T-helper 2 cell treated with Interferon-gamma antibody and Interleukin-4, amounts not matched to agents 5 μg/mL and 100 μg/mL, for 36 hours (primary cell): ENCODE measurements at places on chromosomes 1 and 21.
A peak's percentile ranks its signal among the peaks of the same experiment; 100 is the strongest.

GRCh38 chr21:18468790-18469189, 65.2 kb upstream of the TMPRSS15 start:
- DNase-seq, result no peak

GRCh38 chr1:7292036-7292681, 478.9 kb upstream of the VAMP3 start:
- no peak for DNase-seq

DNA sequence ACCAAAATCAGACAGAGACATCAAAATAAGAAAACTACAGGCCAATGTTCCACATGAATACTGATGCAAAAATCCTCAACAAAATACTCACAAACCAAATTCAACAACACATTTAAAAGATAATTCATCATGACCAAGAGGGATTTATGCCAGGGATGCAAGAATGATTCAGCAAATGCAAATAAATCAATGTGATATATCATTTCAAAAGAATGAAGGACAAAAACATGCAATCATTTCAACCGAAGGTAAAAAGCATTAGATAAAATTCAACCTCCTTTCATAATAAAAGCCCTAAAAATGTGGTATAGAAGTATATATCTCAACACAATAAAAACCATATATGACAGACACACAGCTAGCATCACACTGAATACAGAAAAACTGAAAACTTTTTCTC, 81.5 kb upstream of the LYPLAL1 start:
- DNase-seq, result no peak

DNA sequence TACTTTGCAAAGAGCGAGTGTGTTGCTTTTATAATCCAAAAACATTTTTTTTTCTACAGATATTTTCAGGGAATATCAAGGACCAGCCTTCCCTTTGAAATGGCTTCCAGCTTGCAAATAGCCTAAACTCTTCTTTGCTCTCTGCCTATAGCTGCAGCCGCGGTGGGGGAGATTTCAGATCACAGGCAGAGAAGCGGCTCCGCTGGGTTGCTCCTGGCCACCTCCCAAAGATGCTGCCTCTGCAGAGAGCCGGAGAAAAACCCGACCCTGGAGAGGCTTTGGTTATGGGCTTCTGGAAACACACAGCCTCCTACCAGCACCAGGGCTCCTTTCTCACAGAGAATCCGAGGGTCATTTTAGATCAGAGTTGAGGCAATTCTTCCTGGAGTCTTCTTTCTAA, 18.6 kb upstream of the PAX7 start:
- DNase-seq, result no peak

DNA sequence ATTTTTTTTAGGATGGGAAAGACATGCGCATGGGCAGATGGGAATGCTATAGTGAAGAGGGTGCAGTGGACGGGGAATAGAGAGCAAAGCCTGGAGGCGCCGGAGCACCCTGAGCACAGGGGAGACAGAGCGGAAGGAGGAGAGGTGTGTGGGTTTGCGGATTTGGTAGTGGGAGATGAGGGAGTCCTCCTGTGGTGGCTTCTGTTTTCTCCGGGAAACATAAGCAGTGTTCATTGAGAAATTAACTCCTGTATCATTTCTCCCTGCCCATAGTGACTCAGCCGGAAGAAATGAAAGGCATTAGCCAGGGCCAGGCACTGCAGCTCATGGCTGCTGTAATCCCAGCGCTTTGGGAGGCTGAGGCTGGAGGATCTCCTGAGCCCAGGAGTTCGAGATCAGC, 4.7 kb upstream of the PTPRF start:
- DNase-seq, result no peak

GRCh38 chr1:220768126-220768601, 18.5 kb upstream of the MTARC1 start:
- DNase-seq, result no peak

GRCh38 chr1:92851729-92852128, 19.9 kb downstream of the RPL5 start:
- DNase-seq, result no peak

GRCh38 chr21:44767834-44768831, 33.5 kb downstream of the UBE2G2 start:
- no peak for DNase-seq

GRCh38 chr1:160520582-160520981, 2.5 kb downstream of the SLAMF6 start:
- no peak for DNase-seq

DNA sequence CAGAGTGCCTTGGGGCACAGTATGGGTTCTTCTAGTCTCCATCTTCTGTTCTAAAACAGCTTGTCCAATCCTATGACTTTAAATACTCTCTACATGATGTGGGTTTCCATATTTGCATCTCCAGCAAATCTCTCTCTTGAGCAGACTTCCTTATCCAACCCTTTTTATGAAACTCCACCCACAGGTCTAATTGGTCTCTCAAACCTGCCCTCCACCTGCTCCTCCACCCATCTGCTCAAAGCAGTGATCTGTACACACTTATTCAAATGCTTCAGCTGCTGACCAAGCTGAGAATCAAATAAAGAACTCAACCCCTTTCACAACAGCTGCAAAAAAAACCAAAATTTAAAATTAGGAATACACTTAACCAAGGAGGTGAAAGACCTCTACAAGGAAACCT, 11.5 kb downstream of the MCOLN2 start:
- DNase-seq, result no peak

DNA sequence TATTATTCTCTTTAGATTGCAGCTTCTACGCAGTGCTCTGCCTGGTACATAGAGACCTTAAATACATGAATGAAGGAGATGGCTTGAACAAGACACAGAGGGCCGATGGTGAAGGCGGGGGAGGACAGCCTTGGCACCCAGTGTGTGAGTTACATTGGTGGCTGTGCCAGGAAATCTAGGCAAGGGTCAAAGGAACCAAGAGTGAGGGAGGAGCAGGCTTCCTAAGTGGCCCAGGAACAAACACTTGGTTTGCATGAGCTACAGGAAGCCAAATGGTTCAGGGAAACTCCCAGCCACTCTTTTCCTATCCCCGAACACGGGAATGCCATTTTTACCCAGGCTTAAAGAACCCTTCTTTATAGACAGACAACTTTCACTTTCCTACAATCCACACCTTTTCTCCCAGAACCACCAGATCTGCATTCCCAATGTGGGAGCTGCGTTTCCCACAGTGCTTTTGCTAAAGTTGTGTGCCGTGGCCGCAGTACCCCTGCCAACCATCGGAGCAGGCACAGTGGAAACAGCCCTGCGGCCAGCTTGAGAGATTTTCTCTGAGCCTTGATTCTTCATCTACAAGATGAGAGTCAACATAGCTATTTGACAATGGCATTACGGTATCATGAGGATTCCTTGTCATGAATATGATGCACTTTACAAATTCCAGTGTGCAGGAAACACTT, 3.5 kb upstream of the CLEC20A start:
- no peak for DNase-seq

GRCh38 chr1:87084244-87084836, 169.9 kb downstream of the HS2ST1 start:
- DNase-seq, result no peak

GRCh38 chr1:19768353-19769210, 31.1 kb downstream of the TMCO4 start:
- DNase-seq, result no peak

- no peak for DNase-seq
Observed at GRCh38 chr21:38651570-38651969, 153.3 kb upstream of the ERG start.

- DNase-seq, result no peak
Observed at GRCh38 chr1:32470991-32471694, 6.3 kb downstream of the ZBTB8B start.

- no peak for DNase-seq
Observed at GRCh38 chr1:22919341-22920025, 53.2 kb downstream of the LACTBL1 start.

GRCh38 chr1:63453232-63453631, 69.8 kb downstream of the ITGB3BP start:
- no peak for DNase-seq

GRCh38 chr1:59354709-59355337, 57.9 kb downstream of the FGGY start:
- DNase-seq, result peak; percentile 43

DNA sequence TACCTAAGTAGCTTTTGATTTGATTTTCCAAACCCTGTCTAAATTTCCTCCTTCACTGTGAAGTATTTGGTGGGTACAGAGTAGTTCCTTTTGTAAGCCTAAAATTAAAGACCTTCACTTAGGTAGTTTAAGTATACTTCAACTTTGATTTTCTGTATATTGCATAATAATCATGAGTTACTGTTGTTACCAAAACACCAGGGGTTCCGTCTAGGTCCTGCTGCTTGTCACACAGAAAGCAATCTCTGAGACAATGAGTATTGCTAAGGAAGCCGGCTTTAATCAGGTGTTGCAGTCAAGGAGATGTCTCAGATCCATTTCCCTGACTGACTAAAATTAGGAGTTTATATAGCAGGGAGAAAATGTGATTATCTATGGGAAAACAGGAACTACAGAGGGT, 15.3 kb downstream of the RPS6KC1 start:
- no peak for DNase-seq

DNA sequence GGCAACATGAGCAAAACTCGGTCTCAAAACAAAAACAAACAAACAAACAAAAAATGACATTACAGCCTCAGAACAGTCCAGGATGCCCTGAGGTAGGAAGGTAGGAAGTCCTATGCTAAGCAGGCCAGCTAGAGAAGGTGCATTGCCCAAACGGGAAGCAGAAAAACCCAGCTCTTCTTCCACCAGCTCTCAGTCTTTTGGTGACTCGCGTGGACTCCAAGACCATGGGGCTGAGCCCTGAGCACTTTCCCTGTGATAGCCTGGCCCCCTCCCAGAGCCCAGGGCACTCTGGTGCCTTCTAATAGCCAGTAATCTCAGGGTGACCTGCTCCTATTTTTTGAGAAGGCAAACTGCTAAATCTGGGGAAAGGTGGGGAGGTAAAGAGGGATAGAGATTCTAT, 16.1 kb downstream of the PHLDA3 start:
- no peak for DNase-seq

GRCh38 chr1:119288751-119289150, 79.8 kb upstream of the HAO2 start:
- DNase-seq, result no peak
